ENCODE measurements at places on chromosomes 12 and 14.

DNA sequence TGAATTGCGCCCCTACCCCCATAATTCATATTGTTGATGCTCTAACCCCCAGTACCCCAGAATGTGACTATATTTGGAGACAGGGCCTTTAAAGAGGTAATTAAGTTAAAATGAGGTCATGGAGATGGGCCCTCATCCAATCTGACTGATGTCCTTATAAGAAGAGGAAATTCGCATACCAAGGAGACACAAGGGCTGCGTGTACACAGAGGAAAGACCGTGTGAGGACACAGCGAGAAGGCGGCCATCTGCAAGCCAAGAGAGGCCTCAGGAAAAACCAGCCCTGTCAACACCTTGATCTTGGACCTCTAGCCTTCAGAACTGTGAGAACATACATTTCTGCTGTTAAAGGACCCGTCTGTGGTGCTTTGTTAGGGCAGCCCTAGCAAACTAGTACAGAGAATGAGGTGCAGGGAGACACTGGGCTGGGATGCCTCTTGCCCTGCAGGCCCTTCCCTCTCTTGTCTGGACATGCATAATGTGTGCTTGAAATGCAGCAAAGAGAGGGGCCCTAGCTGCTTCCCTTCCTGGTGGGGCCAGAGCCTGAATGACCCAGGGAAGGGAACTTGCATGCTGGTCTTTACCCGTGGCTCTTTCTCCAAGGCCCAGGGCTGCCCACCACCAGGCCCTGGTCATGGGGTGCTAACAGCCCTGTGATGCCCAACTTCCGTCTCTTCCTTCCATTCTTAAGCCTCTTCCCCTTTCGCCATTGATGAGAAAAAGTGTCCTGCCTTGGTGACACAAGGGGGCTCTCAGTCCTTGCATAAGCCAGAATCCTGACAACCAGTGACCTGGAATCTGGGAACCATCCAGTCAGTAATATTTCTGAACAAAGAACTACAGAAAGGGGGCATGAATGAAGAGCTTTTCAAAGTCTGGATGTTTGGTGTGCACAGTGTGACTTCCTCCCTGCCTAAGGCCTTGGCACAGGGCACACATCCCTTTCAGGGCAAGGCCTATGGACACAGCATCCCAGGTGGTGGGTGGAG, 50.0 kb upstream of the GPATCH2L start:
- no peak for DNase-seq

- DNase-seq, result no peak
Observed at GRCh38 chr14:83816761-83817160, 1713.2 kb upstream of the FLRT2 start.

GRCh38 chr14:31913370-31913769, 163.7 kb upstream of the ARHGAP5 start:
- DNase-seq, result no peak

DNA sequence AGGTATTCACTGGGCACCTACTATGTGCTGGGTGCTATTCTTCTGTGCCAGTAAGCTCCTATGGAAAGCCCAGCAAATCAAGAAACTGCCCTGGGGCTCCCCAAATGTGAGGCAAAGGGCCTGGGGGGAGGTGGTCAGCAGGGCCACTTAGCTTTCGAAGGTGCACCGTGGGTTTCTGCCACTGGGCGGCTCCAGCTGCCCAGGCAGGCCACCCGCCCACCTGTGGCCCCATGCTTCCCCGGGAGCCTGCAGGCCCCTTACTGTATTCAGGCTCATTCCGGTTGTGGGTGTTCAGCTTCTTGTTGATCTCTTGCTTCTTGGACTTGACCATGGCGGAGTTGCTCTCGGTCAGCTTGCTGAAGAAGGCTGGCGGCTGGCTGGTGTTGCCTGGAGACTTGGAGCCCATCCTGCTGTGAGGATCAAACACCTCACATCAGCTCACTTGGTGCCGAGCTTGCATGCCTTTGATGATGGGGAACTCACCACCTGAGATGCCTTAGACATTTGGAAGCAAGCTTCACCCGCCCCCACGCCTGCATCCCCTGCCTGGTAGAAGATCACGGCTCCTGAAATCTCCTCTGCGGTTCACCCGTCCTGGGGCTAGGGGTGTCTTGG, 37.3 kb downstream of the RFLNA start:
- DNase-seq, result no peak

- DNase-seq, result peak; percentile 45
Observed at GRCh38 chr12:55707841-55708694, at the start of gene ITGA7. ITGA7 (minus strand) TSS chr12:55707904; CDS start chr12:55707682, 222 bp downstream.

DNA sequence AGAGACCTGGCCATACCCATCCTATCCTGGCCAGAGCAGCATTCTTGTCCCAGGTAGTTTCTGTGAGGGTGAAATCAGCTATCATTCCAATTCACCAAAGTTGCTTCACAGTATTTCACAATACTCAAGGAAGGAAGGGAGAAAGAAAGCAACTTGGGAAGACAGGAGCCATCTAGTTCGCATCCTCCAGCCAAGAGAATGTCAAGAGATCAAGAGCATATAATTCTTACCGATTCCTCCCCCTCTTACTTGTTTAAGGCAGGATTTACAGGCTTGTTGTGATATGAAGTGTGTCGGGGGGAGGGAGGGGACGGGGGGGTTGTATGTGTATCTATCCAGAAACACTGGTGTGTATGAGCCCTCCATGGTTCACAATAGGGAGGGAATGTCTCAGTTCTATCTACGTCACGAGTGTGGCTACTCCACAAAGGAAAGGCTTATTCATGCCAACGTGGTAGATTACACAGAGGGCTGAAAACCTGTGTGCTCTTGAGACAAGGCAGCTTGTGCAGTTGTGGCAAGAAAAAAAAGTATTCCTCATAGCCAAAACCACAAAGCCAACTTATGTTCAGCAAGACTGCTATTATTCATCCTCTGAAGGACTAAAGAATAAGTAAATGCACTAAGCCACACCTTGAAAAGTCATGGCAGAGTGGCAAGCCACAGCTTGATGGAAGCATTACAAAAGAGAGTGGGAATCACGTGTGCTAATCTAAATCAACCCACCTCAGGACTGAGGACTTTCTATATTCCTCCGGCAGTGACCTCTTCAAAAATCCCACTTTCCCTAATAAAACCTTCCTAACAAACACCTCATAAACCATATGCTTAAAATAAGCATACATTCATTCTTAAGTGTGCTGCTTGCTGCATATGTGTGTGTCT, 35.0 kb downstream of the CORO1C start:
- DNase-seq, result peak; percentile 32

DNA sequence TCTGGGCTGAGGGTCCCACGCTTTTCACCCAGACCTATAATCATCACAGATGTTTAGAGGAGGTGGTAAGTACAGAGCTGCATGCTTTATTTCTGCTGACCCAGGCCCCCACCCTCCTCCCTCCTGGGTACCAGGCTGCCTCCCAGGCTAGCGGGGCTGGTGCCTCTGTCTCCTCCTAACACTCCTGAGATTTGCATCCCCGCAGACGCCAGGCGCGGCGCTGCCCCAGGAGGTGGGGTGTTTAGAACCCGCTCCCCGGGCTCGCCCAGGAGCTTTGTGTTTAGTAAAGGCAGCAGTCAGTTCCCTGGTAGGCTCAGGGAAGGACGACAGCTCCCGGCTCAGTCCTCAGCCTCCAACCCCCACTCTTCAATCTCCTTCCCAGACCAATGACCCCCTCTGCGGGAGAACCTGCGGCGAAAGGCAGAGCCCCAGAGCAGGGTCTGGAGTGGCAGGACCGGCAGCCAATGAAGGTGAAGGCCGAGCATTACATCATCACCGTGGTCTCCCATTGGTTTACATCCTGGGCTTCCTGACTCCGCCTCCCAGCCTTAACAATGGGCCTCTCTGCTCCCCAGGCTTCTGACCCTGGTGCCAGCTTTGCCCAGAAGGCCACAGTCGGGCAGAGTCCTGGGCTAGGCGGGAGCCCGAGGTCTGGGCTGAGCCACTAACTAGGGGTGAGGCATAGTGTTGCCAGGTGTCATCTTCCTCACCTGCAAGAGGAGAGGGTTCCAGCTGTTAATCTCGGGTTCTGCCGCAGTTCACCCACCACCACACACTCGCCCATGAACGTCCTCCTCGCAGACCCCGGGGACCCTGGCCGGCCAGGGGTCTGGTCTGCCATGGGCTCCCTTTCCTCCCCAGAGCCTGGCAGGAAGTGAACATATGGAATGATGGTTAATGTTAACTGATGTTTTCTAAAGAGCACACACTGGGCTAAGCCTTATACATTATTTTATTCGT, 57.5 kb downstream of the CALM1 start:
- DNase-seq, result no peak

DNA sequence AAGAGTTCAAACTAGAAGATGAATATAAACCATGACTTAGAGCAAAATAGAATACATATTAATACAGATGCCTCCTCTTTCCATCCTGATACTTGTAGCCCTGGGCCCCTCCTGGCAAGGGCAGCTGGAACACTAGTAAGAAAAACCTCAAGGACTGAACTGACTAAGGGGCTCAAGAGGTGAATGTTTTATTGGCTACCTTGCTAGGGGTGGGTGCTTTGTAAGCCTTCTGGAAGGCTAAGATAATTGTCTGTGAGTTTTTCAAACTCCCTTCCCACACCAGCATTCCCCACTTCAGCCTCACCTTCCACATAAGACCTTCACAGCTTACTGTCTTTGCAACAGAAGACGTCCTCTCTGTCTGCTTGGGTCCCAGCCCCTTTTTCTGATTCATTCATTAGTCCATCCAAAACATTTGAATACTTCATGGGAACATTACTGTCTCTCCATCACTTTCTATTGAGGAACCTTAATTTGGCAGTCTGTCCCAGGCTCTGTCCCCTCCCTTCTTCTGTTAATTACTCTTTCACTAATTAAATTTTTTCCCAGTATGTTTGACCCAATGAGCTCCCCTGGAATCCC, 1.1 kb upstream of the MARCHF9 start:
- DNase-seq, result no peak

DNA sequence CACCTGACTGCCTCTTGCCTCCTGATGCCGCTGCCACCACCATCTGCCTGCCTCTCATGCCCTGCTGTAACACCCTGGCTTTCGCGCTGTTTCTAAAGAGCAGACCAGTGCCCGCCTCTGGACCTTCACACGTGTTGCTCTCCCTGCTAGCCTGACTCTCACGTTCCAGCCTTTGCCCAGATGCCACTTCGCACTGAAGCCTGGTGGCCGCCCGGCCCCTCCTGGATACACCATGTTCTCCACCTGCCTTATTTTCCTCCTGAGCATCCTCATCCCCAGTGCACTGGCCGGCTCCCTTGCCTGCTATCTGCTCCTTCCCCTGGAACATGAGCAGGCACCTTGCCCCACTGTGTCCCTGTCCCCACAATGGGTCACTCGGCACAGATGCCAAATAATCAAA, 146.5 kb downstream of the PIWIL1 start:
- DNase-seq, result no peak

DNA sequence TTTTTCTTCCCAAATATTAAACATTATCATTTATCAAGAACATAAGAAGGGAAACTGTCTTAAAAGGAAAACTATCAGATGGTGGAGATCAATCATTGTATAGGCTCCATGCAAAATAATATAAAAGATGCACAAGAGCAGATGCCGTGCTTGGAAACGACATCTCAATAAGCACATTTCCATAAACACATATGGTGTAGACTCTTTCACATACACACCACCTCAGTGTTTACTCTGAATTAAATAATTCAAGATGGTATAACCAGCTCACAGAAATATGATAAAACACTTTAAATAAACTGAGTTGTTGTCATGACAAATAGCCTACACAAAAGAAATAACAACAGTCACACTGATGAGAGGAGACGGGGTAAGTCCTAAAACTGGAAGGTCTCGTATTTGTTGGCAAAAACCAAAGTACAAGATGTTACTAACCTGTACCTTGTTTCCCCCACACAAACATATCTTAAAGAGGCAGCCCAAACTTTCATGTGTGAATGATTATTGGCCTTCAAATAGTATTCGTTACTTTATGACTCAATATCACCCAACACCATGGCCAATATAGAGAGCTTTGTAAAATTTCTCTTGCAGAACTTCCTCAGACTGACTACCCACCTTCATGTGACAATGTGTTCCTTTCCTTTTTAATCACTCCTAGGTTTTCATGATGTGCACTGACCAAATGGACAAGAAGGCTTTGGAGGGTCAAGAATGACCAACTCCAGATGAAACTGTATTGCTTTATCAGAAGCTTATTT, 48.6 kb upstream of the TMPO start:
- no peak for DNase-seq

GRCh38 chr12:62640910-62641448, 174.4 kb downstream of the MON2 start:
- DNase-seq, result peak; percentile 31

DNA sequence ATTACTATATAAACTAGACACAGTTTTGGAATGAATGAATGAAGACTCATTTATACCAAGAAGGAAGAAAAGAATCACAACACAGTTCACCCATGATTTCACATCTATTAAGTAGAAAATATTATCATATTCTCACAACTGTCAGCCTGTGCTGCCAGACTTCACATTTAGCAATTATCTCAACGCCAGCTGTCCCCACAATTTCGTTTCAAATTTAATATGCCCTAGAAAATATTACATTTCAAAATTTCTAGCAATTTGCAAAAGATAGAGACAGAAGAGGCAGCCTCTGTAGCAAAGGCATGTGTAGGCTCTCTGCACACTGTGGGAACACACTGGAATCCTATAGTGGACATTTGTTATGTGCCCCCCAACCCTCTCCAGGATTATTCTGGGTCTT, 83.6 kb downstream of the ANKS1B start:
- DNase-seq, result no peak

All from stimulated activated CD8-positive, alpha-beta memory T cell treated with anti-CD3 and anti-CD28 coated beads, Interleukin-15, amount 100 ng/mL, for 48 hours (primary cell).